Activated CD4-positive, alpha-beta memory T cell treated with anti-CD3 and anti-CD28 coated beads for 36 hours (primary cell): ENCODE measurements at places on chromosomes 3 and 15. TPM values are rescaled to one million over a fixed set of nuclear protein-coding genes. Genes with fewer than 3 reads are reported as not detected.

The AGTR1 gene
- not detected for total RNA-seq

The CTNNB1 gene
- 131 TPM for total RNA-seq

The SLC9A9 gene
- total RNA-seq: 1.6 TPM

The SLC51B gene
- total RNA-seq: not detected

The HGD gene
- not detected for total RNA-seq

The PLA2G4E gene
- total RNA-seq: not detected

The PLA2G4B gene
- 6.0 TPM for total RNA-seq

The TTLL13 gene
- 0.55 TPM for total RNA-seq

The KCNH8 gene
- total RNA-seq: not detected

The PAK6 gene
- 0.69 TPM for total RNA-seq

The CSPG4 gene
- not detected for total RNA-seq

The PLOD2 gene
- total RNA-seq: 0.38 TPM

The OR5K2 gene
- not detected for total RNA-seq

The CERS3 gene
- total RNA-seq: 0.31 TPM

The HAPLN3 gene
- total RNA-seq: 47.1 TPM

The GALNT15 gene
- not detected for total RNA-seq

The CFAP100 gene
- not detected for total RNA-seq

The MAP1A gene
- 1.5 TPM for total RNA-seq

The BOC gene
- total RNA-seq: not detected

The GXYLT2 gene
- total RNA-seq: not detected

The PLA2G4D gene
- not detected for total RNA-seq

The HTR3E gene
- not detected for total RNA-seq

The ADAM10 gene
- total RNA-seq: 82.3 TPM
